ENCODE measurements at places on chromosomes 2 and 18.

DNA sequence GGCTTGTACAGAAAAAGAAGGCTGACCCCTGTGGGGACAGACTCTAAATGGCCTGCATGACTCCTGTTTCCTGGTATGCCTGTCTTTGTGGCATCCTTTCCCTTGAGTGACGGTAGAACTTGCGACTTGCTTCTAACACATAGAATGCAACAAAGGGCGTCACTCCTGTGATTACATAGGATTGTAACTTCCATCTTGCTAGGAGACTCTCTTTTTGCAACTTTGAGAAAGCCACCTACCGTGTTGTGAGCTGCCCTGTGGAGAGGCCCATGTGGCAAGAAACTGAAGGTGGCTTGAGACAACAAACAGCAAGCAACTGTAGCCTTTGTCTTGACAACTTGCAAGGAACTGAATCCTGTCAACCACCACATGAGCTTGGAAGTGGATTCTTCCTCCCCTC is 46.5 kb downstream of the THNSL2 start:
- DNase-seq: no peak

DNA sequence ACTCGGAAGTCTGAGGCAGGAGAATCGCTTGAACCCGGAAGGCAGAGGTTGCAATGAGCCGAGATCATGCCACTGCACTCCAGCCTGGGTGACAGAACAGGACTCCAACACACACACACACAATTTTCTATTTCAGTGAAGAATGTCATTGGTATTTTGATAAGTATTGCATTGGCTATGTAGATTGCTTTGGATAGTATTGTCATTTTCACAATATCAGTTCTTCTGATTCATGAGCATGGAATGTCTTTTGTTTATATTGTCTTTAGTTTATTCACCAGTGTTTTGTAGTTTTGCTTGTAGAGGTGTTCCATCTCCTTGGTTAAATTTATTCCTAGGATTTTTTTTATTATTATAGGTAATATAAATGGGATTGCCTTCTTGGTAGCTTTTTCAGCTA is 693.4 kb upstream of the SYT4 start:
- DNase-seq: no peak

DNA sequence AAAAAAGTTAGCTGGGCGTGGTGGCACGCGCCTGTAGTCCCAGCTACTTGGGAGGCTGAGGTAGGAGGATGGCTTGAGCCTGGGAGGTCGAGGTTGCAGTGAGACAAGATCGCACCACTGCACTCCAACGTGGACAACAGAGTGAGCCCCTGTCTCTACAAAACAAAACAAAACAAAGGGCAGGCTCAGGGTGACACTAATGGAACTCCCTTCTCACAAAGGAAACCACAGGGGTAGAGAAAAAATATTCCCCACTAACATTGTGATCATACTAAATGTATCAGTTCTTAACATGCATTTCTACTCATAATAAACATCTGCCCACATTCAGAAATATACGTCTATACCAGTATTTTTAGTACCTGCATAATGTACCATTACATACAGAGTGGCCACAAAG is 21.1 kb downstream of the STAM2 start:
- DNase-seq: no peak

- no peak for DNase-seq
Observed at GRCh38 chr2:218993345-218994315, at the start of gene CRYBA2. CRYBA2 (minus strand) TSS chr2:218993422; CDS start chr2:218993176, 246 bp downstream.

DNA sequence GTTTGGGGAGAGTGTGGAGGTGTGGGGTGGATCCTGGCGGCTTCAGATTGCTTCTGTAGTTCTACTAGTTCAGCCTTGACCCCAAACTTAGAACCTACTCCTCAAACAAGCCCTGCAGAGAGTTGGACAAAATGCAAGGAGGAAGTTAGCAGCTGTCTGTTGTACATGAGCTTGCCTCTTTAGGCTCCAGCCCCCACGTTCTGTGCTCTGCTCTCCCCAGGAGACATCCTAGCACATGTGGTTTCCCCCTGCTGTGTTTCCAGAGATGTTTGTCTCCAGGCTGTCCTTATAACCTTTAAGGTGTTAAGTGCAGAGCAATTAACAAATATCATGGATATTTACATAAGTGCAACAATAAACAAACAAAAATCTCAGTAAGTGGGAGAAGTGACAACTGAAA is 111.1 kb downstream of the ACOXL start:
- no peak for DNase-seq

DNA sequence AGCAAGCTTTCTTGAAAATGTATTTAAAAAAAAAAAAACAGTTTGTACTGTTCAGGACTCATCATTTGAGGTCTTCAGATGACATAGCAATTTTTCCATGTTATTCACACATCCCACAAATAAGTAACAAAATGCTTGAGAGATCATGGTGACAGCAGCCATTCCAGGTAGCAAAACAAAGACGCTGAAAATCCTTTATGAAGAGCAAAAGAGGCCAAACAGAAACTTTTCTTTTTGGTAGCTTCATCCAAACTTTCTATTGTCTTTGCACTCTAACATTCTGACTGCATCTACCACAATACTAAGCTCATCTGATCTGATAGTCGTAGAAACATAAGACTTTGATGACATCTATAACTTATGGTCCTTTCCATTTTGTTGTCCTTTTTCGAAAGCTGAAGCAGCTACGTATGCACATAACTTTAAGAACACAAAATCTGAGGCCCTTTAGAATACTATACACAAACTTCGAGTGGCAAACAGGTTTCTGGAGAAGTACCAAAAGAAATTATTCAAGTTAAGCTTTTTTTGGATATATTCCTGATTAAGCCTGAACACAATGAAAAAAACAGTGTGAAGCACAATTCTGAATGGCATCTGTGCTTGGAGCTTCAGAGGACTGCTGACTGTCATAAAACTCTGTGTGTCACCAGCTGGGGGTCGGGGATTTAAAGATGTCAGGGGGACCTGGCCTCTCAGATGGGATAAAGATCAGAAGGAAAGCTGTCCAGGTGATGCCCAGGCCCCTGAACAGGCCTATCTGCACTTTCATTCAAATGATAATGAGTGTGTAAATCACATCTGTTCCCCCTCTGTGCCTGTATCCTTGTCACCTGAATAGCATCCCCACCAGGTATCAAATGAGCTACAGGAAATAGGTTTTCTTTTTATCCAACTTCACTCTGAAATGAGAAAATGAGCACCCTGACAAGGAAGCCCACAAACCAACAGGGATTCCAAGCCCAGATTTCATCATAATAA is 75.8 kb downstream of the ZEB2 start:
- DNase-seq: no peak

- no peak for DNase-seq
Observed at GRCh38 chr2:74552914-74553811, 579 bp downstream of the LOXL3 start.

Data from CD4-positive, alpha-beta T cell treated with Interferon gamma for 1 hour (primary cell).